ENCODE measurements at places on chromosomes 16 and 17.

DNA sequence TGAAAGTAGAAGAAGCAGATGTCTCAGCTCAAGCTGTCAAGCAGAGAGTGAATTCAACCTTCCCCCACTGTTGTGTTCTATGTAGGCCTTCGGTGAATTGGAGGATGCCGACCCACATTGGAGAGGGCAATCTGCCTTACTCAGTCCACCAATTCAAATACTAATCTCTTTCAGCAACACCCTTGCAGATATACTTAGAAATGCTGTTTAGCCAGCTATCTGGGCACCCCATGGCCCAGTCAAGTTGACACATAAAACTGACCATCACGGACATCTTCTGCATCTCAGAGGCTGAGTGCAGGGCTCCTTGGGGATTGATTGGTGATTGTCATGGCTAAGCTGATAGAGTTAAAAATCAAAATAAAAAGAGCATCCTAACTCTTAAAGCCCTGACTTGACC lies 58.3 kb downstream of the IRX3 start:
- H3K36me3 ChIP-seq = no peaks in the 10 kb centered on the region
- DNase-seq = no peak
- H3K27me3 ChIP-seq = peaks cover 2% of the 10 kb centered on the region
- H3K4me3 ChIP-seq = no peak overlapping the region
- no peaks in the 10 kb centered on the region for H3K4me1 ChIP-seq

DNA sequence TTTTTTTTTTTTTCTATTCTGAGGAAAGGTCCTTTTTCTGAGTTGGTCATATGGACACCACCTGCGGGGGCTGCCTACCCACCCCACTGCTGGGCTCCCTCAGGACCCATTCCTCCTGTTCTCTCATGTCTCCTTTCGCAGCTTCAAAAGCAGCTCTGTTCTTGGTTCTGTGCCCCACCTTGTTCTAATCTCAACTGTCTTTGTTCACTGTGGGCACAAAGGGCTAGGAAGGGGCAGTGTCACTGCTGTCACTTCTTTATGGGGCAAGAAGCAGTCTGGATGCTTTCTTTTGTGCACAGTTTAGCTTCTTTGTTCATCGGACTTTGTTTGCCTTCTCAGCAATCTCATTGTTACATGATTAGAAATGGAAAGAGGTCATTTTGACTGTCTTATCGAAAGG lies 7.1 kb downstream of the GOSR2 start:
- peaks cover 3% of the 10 kb centered on the region for H3K27me3 ChIP-seq
- no peaks in the 10 kb centered on the region for H3K36me3 ChIP-seq

DNA sequence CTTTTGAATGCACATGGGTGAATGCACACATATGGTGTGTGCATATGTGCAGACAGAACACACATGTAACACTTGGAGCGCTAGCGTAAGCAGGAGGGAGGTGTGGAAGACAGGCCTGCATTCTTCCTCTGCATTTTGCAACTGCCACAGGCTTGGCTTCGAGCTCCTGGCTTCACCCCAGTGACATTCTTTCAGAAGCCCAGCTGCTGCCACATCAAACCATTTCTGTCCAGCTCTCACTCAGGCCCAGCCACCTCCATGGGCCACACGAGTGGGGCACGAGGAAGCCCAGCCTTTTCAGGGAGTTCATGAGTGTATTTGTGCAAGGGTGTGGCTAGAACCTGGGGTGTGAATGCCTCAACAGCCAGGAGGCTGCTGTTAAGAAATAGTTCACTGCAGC lies 18.8 kb downstream of the LGALS3BP start:
- H3K36me3 ChIP-seq = no peaks in the 10 kb centered on the region
- H3K4me3 ChIP-seq = no peak overlapping the region
- peak overlapping the region; percentile 52 for H3K27ac ChIP-seq
- no peak for DNase-seq
- H3K27me3 ChIP-seq = peaks cover 7% of the 10 kb centered on the region
- H3K4me1 ChIP-seq = peaks cover 8% of the 10 kb centered on the region

DNA sequence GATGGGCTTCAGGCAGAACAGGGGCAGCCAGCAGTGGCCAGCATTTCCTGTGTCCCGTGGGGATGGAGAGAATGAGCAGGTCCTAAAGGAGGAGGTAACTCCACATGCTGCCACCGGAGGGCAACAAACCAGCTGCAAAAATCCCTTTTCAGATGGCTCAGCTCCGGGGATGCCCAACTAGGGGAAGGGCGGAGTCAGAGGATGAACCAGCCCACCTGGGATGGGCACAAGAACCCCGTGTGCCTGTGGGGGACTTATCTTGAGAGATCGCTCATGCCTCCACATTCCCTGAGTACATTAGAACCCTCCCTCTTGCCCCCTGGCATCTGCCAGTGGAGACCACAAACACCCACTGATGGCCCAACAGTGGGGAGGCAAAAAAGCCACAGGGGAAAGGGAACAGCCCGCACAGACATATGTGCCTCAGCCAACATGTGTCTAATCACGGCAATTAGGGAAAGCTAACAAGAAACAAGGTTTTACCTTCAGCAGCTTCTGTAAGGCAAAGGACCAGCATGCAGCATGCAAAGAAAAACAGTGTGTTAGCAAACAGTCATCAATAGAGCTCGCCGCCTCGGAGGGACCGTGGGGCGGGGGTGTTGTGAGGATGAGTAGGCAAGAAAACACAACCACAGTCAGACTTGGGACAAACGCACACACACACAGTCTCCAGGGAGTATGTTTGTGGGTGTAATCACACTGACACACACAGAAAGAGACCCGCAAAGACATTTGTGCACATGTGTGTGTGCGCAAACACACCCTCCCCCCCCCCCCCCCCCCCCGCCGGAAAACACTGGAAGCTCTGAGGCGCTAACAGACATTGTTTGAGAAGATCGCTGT lies 64.0 kb downstream of the MYO18A start:
- H3K27me3 ChIP-seq = peaks cover 23% of the 10 kb centered on the region
- H3K36me3 ChIP-seq = peaks cover 5% of the 10 kb centered on the region
- peak overlapping the region; percentile 28 for H3K4me3 ChIP-seq
- DNase-seq = peak; percentile 72
- peak overlapping the region; percentile 52 for H3K27ac ChIP-seq
- H3K4me1 ChIP-seq = peaks cover 34% of the 10 kb centered on the region

DNA sequence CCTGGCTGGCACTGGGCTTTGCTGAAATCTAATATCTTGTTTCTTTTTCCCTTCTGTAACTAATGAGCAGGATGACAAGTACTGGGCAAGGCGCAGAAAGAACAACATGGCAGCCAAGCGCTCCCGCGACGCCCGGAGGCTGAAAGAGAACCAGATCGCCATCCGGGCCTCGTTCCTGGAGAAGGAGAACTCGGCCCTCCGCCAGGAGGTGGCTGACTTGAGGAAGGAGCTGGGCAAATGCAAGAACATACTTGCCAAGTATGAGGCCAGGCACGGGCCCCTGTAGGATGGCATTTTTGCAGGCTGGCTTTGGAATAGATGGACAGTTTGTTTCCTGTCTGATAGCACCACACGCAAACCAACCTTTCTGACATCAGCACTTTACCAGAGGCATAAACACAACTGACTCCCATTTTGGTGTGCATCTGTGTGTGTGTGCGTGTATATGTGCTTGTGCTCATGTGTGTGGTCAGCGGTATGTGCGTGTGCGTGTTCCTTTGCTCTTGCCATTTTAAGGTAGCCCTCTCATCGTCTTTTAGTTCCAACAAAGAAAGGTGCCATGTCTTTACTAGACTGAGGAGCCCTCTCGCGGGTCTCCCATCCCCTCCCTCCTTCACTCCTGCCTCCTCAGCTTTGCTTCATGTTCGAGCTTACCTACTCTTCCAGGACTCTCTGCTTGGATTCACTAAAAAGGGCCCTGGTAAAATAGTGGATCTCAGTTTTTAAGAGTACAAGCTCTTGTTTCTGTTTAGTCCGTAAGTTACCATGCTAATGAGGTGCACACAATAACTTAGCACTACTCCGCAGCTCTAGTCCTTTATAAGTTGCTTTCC lies 56.0 kb downstream of the HLF start:
- H3K36me3 ChIP-seq = no peaks in the 10 kb centered on the region
- H3K27ac ChIP-seq = no peak overlapping the region
- H3K27me3 ChIP-seq = peaks cover 1% of the 10 kb centered on the region
- no peaks in the 10 kb centered on the region for H3K4me1 ChIP-seq
- no peak overlapping the region for H3K4me3 ChIP-seq
- no peak for DNase-seq

- H3K4me1 ChIP-seq = no peaks in the 10 kb centered on the region
- DNase-seq = no peak
- no peaks in the 10 kb centered on the region for H3K27me3 ChIP-seq
- H3K4me3 ChIP-seq = no peak overlapping the region
- H3K36me3 ChIP-seq = no peaks in the 10 kb centered on the region
Measured at GRCh38 chr17:31902693-31903092, 1.2 kb upstream of the UTP6 start.

DNA sequence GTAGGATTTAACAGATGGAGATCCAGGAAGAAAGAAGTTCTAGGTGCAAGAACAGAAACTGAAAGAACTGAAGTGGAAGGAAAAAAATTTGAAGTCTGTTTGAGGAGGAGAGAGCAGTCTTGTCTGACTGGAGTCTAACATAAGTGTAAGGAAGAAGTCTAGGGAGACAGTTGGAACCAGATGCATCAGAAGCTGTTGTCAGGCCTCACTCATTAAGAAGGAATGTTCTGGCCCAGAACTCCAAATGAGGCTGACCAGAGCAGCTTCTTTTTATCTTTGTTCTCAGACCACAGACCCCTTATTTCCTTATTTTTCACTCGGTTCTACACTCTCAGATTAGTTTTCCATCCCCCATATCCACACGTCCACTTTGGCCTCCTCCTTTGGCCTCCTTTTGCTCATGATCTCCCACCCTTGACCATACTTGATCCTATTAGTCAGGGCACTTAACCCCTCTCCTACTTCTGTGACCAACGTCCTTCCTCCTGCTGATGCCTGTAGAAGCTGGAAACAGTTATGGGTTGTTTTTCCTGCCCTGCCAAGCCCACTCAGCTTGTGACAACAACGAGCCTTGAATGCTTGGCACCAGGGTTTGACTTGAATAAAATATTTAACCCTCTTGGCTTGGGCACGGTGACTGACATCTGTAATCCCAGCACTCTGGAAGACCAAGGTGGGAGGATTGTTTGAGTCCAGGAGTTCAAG lies 7.0 kb upstream of the MYH2 start:
- H3K27me3 ChIP-seq = no peaks in the 10 kb centered on the region
- H3K4me1 ChIP-seq = no peaks in the 10 kb centered on the region
- H3K36me3 ChIP-seq = no peaks in the 10 kb centered on the region
- H3K4me3 ChIP-seq = no peak overlapping the region
- DNase-seq = no peak
- H3K27ac ChIP-seq = no peak overlapping the region

DNA sequence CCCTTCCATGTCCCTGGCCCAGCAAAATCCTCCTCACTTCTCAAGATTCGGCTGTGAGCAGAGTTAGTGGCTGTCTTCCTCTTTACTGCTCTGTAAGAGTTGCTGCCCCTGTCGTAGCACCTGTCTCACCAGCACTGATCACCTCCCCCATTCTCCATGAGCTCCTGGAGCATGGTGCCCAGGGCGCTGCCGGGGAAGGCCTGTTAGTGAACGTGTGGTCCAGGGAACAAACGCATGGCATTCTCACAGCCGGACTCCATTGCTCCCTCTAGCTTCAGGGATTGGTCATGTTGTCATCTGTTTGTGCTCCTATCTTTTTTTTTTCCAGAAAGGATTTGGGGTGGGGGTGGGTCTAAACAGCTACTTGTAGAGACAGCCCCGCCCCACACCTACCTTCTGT lies 141.2 kb downstream of the CMIP start:
- H3K4me1 ChIP-seq = peaks cover 49% of the 10 kb centered on the region
- H3K27ac ChIP-seq = peak overlapping the region; percentile 77
- peaks cover 6% of the 10 kb centered on the region for H3K27me3 ChIP-seq
- no peaks in the 10 kb centered on the region for H3K36me3 ChIP-seq

DNA sequence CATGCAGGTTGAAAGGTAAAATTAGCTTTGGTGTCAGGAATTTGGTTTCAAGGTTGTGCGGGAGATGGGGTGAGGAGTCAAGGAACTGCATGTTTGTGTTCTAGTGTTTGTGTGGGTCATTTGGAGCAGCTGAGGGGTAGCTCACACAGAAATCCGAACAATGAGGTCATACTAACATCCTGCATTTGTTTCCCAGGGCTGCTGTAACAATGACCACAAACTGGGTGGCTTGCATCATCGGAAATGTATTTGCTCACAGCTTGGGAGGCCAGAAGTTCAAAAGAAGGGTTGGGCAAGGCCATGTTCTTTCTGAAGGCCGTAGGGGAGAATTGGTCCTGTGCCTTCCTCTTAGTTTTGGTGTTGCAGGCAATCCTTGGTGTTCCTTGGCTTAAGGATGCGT lies 287.4 kb downstream of the HAPSTR1 start:
- H3K36me3 ChIP-seq = peaks cover 5% of the 10 kb centered on the region
- no peaks in the 10 kb centered on the region for H3K27me3 ChIP-seq
- no peak for DNase-seq
- no peak overlapping the region for H3K27ac ChIP-seq

GRCh38 chr17:1568950-1569810 lies 6.6 kb upstream of the PITPNA start:
- DNase-seq = no peak
- H3K36me3 ChIP-seq = no peaks in the 10 kb centered on the region
- H3K4me3 ChIP-seq = no peak overlapping the region
- H3K4me1 ChIP-seq = peaks cover 3% of the 10 kb centered on the region

GRCh38 chr16:29909391-29909790 lies 9.1 kb downstream of the ASPHD1 start:
- H3K36me3 ChIP-seq = no peaks in the 10 kb centered on the region
- H3K4me3 ChIP-seq = no peak overlapping the region
- peaks cover 14% of the 10 kb centered on the region for H3K27me3 ChIP-seq
- no peak overlapping the region for H3K27ac ChIP-seq

DNA sequence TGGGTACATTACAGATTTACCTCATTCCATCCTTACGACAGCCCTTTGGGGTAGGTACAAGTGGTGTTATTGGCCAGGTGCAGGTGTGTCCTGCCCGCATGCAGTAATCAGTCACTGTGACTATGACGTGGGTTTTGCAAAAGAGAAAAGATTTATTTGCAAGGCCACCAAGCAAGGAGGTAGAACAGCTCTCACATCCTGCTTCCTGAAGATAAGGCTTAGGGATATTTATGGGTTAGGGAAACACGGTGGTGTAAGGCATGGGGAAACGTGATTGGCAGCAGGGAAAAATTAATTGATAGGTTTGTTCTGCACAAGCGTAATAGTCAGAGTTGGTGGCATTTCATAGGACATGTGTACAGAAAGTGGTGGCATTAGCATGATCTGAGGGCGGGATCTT lies 214.8 kb downstream of the PARN start:
- no peak overlapping the region for H3K4me3 ChIP-seq
- peaks cover 9% of the 10 kb centered on the region for H3K36me3 ChIP-seq
- peaks cover 3% of the 10 kb centered on the region for H3K4me1 ChIP-seq
- no peak for DNase-seq
- H3K27me3 ChIP-seq = peaks cover 3% of the 10 kb centered on the region
- H3K27ac ChIP-seq = no peak overlapping the region

- no peak overlapping the region for H3K4me3 ChIP-seq
- peaks cover 8% of the 10 kb centered on the region for H3K27me3 ChIP-seq
- peaks cover 8% of the 10 kb centered on the region for H3K4me1 ChIP-seq
- peaks cover 8% of the 10 kb centered on the region for H3K36me3 ChIP-seq
- no peak for DNase-seq
Measured at GRCh38 chr17:1100382-1100781, 79.4 kb downstream of the ABR start.

GRCh38 chr17:40551091-40551878 lies 14.0 kb downstream of the CCR7 start:
- H3K27ac ChIP-seq = no peak overlapping the region
- H3K27me3 ChIP-seq = peaks cover 5% of the 10 kb centered on the region
- H3K4me1 ChIP-seq = peaks cover 26% of the 10 kb centered on the region
- H3K36me3 ChIP-seq = no peaks in the 10 kb centered on the region
- no peak for DNase-seq

- no peaks in the 10 kb centered on the region for H3K4me1 ChIP-seq
- no peak for DNase-seq
- no peak overlapping the region for H3K27ac ChIP-seq
- H3K4me3 ChIP-seq = no peak overlapping the region
Measured at GRCh38 chr16:3295209-3295608, 10.0 kb downstream of the TIGD7 start.

GRCh38 chr16:24208710-24209109 lies 47.4 kb upstream of the CACNG3 start:
- H3K4me1 ChIP-seq = peaks cover 41% of the 10 kb centered on the region
- H3K36me3 ChIP-seq = no peaks in the 10 kb centered on the region
- H3K4me3 ChIP-seq = peak overlapping the region; percentile 35
- peak; percentile 69 for DNase-seq

Measured in glutamatergic neuron (in vitro differentiated cells).